HS-27A (cell line): ENCODE measurements at places on chromosomes 13 and 19.

DNA sequence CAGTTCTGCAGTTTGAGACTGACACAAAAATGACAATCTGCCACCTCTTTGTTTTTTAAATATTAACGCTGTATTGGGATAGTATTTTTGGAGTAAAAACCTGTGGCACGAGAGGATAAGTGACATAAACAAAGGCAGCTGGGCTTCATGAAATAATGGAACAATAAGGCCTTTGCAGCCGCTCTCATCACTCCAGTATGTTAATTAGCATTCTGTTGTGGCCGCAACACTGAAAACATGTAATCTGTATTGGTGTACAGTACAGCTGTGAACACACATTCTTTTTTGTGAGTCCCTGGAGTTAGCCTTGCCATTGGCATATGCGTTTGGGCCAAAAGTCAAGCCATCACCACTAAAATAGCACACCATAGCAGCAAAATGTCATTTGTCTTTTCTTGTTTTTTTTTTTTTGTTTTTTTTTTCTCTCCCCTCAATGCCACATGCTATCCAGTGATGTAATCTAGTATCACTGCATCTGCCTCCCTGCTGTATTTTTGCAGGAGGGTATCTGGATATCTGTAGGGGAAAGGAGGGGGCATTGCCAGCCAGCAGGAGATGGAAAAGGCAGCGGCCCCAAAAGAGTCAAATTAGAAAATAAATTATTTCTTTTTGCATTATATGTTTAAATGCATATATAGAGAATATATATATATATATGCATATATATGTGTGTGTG is 885 bp upstream of the ZNF536 start:
- no peak for DNase-seq

DNA sequence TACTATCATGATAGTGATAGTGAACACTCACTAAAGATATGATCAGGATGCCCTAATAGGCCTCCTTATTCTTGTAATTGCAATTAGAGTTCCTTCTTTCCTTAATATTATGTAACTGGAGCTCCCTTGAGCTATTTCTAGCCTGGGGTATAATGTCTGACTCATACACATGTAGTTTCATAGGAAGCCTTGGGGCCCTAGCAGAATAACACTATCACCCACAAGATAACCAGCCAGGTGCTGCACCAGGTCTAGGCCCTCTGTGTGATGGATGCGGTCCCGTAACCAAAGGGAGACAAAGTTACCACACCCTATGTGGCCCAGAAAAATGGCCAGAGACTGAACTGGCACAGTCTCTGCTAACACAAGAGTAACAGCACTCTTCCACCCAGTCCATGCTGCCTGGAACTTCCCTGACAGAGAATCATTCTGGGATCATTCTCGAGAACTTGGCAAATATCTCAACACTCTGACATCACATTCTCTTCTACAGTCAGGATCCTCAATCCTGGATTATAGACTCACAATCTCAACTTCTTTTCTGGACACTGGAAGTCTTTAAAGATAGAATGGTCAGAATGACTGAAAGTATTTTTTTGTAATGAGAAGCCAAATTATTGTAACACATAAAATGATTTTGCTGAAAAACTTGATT is 32.6 kb upstream of the IGFL4 start:
- no peak for DNase-seq

- no peak for DNase-seq
Measured at GRCh38 chr19:45180936-45181335, 2.4 kb downstream of the BLOC1S3 start.

DNA sequence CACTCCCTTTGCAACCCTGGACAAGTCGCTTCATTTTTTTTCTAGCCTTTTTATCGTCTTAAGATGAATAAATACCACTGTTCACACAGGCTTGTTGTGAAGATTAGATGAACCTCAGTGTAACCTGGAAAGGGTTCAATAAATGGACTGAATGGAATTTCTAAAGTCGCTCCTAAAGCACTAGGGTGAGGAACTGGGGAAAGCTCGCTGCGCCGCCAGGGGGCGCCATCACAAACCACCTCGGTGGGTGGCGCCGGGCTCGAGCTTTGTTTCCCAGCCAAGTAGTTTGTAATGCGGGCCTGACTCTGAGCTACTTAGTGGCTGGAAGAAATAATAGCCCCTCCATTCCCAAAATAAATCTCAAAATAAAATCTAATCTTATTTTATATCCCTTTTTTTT is 2.2 kb upstream of the CEACAM6 start:
- peak; percentile 12 for DNase-seq

DNA sequence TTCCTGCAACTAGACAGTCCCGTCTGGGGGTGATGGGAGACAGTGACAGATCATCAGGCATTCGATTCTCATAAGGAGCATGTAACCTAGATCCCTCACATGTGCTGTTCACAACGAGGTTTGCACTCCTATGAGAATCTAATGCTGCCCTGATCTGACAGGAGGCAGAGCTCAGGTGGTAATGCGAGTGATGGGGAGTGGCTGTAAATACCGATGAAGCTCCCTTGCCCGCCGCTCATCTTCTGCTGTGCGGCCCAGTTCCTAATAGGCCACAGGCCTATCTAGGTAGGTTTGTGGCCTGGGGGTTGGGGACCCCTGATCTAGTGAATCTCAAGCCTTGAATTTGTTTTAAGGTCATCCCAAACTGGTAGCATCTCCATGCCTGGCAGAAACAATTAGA is 27.3 kb upstream of the FAM124A start:
- DNase-seq, result no peak

- no peak for DNase-seq
Measured at GRCh38 chr19:38911388-38912001, 491 bp downstream of the CCER2 start.

DNA sequence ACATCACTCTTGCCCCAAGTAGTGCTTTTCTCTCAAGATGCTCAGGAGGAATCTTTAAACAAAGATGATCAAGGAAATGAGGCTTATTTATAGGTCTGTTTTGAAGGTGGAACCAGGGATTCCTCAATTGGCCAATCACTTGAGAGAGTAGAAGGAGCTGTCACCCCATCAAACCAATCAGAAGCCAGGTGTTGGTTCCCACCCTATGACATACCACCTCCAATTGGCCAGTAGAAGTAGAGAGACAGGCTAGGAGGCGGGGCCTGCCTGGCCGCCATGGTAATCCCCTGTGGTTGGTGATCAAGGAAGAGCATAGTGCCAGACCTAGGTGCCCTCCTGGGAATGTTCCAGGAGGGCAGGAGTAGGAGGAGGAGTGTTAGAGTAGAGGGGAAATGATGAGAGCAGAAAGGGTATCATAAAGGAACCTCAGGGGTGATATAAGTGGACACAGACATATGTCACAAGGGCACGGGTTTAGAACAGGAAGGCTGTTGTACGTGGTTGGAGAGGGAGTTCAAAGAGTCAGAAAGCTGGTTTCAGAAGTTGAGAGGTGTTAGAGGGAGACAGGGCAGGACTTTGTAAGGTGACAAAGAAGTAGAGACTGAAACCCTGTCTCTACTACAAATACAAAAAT is 10.5 kb downstream of the PMIS2 start:
- no peak for DNase-seq

DNA sequence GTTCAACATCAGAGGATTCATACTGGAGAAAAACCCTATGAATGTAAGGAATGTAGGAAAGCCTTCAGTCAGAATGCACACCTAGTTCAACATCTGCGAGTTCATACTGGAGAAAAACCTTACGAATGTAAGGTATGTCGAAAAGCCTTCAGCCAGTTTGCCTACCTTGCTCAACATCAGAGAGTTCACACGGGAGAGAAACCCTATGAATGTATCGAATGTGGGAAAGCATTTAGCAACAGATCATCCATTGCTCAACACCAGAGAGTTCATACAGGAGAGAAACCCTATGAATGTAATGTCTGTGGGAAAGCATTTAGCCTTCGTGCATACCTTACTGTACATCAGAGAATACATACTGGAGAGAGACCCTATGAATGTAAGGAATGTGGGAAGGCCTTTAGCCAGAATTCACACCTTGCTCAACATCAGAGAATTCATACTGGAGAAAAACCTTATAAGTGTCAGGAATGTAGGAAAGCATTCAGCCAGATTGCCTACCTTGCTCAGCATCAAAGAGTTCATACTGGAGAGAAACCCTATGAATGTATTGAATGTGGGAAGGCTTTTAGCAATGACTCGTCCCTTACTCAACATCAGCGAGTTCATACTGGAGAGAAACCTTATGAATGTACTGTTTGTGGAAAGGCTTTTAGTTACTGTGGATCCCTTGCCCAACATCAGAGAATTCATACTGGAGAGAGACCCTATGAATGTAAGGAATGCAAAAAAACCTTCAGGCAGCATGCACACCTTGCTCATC is 15.4 kb downstream of the ZNF570 start:
- no peak for DNase-seq

DNA sequence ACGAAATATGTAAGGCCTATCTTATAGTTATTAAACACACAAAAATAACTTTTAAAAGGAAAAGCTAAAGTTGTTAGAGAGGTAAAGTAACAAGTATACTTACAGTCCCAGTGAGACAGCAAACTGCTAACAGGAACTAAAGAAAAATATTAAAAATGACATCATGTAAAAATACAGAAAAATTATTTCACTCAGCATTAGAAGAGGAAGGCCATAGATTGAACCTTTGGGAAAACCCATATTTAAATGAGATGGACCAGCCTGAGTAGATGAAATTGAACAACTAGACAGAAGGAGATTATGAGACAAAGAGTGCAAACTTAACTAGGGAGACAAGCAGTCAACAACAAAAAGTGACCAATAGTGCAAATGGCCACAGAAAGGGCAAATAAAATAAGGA is 49.4 kb downstream of the LNX2 start:
- DNase-seq, result no peak

- DNase-seq, result no peak
Measured at GRCh38 chr13:99256709-99257108, 1.5 kb downstream of the GPR18 start.

GRCh38 chr19:15154002-15154612 is 46.7 kb downstream of the NOTCH3 start:
- DNase-seq, result no peak

- no peak for DNase-seq
Measured at GRCh38 chr19:42093926-42094325, 18.0 kb downstream of the ZNF574 start.

- no peak for DNase-seq
Measured at GRCh38 chr13:46170268-46170667, 11.7 kb downstream of the LCP1 start.

GRCh38 chr13:102440259-102440936 is 38.5 kb upstream of the FGF14 start:
- no peak for DNase-seq

DNA sequence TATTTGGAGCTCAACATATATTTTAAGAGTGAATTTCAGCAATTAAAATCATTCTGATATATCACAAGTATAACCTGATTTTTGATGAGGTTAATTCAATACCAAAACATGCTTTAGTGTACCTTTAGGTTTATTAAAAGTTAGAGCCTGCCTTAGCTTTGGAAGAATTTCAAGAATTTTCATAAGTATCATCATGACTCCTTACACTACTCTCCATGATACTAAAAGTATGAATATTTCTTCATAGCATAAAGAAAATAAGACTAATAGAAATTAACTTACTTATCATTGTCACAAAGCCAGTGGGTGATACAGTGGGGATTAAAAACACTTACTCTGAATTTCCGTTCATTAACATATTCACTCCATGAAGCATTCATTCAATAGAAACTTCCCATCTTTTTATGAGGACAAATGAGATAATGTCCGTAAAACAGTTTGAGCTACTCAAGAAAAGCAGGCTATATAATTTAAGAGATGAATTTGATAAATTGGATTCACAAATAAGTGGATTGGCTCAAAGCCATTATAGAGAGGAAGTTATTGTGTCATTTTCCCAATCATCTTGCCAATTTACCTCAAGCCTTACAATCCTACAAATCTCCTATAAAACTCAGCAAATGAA is 214.0 kb downstream of the PCDH9 start:
- no peak for DNase-seq

- DNase-seq, result no peak
Measured at GRCh38 chr19:19451429-19452242, 46.2 kb downstream of the GATAD2A start.

GRCh38 chr19:14114854-14115253 is 2.7 kb downstream of the PRKACA start:
- no peak for DNase-seq

GRCh38 chr13:23570921-23571315 is 706 bp downstream of the TNFRSF19 start:
- DNase-seq, result no peak

DNA sequence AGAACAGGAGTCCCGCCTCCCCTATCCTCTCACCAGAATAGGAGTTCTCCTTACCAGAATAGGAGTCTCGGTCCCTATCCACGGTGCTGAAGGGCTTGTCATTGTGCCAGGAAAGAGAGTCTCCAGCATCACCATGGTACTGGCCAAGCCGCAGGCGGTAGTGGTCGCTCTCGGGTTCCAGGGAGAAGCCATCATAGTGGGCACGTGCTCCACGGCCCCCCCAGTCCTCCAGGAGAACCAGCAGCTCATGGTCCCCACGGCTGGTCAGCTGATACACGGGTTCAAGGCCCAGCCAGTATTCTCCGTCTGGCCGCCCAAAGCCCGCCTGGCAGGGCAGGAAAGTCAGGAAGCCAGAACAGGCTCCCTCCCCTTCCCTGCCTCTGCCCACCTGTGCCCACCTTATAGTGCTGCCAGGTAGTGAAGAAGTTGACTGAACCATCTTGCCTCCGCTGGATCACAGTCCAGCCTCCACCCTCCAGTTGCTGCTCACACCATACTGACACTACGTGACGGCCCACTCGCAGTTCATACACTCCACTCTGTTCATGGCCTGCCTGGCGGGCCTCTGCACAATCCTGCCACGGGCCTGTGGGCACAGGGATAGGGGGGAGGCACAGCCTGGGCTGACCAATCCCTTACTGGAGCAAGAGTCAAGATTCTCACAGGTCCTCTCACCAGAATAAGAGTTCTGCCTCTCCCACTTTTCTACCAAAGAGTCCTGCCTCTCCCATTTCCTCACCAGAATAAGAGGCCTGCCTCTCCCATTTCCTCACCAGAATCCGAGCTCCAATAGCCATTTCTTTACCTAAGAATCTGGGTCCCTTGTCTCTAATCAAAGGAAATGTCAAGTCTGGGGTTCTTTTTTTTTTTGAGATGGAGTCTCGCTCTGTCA is 7.4 kb downstream of the SHFL start:
- DNase-seq, result no peak
